OCI-LY7 (cell line): ENCODE measurements at places on chromosomes 4 and X.

DNA sequence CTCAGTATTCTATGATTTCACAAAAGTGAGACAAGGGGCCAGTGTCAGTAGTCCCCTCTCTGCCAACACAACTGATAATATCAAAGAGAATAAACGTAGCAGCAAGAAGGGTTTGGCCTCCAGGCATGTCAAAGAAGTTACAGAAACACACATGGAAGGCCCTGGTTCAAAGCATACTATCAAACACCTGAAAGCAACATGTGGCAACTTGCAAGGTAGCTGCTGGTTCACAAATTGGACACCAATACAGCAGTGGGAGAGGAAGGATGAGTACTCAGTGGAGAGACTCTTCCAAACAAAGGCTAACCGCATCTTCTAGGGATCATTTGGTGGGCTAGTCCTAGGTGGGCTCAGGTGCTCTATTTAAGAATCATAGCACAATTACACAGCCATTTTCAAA, 74.9 kb upstream of the MAOA start:
- DNase-seq, result no peak

GRCh38 chr4:139164731-139165130, 12.3 kb downstream of the ELF2 start:
- DNase-seq, result no peak

- no peak for DNase-seq
Observed at GRCh38 chr4:112516066-112516470, at the start of gene NEUROG2. Gene NEUROG2 (minus strand): TSS chr4:112516180. CDS start chr4:112515475, 705 bp downstream.

DNA sequence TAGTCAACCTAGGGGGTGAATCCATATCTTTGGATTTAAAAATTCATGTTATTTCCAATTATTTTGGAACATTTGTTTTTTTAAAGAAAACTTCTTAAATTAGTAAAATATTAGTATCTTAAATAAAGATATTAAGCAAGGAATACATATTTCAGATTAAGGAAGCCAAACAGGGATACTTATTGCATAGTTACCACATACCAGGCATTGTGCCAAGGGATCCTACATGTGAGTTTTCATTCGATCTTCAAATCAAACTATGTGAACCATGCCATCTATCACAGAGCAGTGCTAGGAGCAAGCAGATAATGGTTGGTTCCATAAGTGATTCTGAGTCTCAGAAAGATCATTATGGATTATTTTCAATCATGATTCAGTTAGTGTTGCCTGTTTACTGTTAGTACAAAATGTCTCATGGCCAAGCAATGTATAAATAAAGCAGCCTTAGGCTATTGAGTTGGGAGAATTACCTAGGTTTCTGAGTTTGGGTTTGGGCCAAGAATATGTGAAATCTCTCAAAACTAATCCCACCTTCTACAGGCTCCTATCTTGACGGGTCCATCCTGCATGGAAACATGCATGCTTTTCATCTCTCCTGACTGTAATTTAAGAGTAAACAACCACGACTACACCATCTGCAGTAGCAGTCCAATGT, 176.7 kb downstream of the NPFFR2 start:
- DNase-seq, result no peak

GRCh38 chrX:68989456-68989855, 160.6 kb downstream of the EFNB1 start:
- no peak for DNase-seq

- peak; percentile 8 for DNase-seq
Observed at GRCh38 chr4:154082760-154083535, 294.1 kb upstream of the SFRP2 start.

GRCh38 chrX:119763181-119763580, 4.8 kb downstream of the SOWAHD start:
- no peak for DNase-seq

DNA sequence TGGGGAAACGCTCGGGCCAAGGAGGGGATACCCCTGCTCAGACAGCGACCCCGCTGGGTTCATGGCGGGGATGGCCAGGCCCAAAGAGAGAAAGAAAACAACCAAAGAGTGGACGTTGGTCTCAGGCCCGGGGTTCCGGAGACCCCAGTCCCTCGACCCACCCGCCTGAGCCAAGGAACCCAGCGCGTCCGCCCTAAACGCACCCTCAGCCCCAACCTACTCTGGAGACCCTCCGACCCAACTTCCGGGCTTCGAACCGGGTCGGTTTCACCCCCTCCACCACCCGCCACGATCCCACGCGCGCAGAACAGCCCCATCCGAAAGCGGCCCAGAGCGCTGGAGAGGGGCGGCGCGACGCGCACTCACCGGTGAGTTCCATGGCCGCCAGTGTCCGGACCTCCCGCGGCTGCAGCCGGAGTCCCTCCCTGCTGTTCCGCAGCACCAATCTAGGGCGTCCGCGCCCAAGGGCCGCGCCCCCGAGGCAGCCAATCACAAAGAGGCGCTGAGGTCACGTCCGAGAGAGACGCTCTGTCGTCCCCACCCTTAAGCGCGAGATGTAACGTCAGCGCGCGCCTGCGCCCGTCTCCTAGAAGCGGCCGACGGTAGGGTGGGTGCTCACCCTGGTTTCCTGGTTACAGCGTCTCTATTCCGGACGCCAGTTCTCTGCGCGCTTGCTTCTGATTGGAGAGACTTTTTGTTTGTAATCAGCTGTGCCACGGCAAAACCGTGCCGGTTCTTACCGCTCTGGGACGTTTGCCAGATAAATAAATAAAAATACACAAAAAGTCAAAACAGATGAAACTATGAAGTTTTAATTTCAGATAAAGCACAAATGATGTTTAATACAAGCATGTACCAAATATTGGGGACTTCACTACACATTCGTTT, at the start of gene PIGA:
PIGA (minus strand) TSS at position 389 of the 888 bp plus-strand sequence. CDS start 3,593 bp downstream, outside the sequence.
- DNase-seq, result peak; percentile 94

DNA sequence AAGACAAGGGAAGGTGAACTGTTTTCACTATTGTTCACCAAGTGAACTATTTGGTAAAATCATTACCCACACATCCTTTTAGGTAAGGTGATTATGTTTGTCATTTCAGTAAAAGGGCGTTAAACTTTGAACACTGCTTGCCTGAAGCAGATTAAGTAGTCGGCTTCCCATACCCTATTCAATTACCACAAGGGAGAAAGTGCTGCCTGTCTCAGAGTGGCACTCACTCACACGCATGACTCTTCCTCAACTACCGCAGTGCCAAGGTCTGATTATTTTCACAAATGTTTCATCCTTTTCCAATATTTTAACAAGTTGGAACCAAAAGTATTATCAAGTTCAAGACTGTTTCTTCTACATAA, 11.0 kb downstream of the VEGFC start:
- no peak for DNase-seq
